Stimulated activated CD4-positive, alpha-beta T cell treated with anti-CD3 and anti-CD28 coated beads, Interleukin-4, amount 100 ng/mL, for 1 hour (primary cell): ENCODE measurements at places on chromosomes 5 and 9.

- no peak for DNase-seq
These were observed 131.9 kb downstream of the CDK5RAP2 start for GRCh38 chr9:120447959-120448500.

DNA sequence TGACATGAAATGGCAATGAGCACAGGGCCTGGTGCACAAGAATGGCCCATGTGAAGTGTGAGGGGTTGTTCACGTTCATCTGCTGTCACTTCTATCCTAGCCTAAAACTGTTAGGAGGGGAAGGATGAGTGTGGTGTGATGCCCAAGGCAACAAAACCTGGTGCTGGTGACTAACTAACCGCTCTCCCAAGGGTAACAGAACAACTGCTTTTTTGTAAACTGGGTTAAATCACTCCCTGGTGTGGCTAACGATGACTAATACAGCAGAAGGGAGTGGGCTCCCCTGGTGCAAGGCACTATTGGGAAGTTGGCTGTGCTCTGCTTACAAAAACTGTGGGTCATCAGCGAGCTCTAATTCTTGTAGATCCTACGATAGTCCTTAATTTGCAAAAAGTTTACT is 103.2 kb upstream of the VCAN start:
- DNase-seq, result no peak

- DNase-seq, result no peak
These were observed 1.5 kb downstream of the FAM78A start for GRCh38 chr9:131274674-131275331.

GRCh38 chr9:82024908-82025307 is 36.3 kb downstream of the SPATA31D1 start:
- no peak for DNase-seq

DNA sequence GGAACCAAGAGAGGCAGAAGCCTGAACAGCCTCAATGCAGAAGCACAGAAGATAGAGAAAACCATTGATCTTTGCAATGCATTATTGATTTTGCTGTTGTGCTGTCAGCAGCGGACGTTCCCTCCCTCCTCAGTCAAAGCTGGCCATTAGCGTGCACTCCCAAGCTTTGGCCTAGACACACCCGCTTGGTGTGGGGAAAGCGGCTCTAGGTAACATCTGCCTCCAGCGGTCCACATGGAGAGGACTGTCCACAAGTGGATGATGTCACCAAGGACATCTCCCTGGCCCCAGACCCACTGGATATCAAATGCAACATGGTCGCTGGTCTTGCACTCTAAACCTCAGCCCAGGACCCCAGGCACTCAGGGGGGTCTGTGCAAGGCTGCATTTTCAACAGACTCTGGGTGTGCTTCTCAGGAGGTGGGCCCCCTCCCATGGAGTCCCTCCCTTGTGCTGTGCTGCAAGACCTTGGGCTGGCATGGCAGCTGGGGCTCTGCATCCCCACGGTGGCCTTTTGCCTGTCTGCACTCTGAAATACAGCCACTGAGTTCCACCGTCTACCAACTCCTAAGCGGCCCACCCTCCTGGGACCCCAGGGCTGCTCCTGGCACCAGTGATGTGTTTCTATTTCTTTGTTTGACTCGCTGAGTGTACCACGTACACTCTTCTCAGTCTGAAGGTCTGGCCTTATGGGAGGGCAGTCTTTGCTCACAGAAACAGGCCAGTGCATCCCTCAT is 1.9 kb downstream of the SEMA4D start:
- DNase-seq, result no peak
